ENCODE measurements at places on chromosomes 16 and 17.

DNA sequence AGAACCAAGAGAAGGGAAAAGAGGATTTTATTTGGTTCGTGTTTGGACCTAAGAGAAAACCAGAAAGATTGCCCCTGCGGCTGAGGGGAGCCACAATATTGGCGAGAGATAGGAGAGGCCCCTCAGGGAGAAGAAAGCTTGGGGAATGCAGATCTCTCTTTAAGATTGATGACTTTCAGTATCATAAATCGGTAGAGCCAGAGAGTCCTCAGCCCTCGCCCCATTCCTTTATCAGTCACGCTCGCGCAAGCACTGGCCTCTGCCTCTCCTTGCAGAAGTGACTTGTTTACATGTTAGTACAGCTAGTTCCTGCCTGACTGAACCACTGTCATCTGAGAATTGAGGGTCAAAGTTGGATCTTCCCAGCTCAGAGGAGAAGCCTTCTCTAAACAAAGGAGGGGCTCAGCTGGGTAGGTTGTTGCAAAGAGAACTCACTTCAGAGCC lies 21.5 kb upstream of the KRT19 start:
- DNase-seq = no peak

DNA sequence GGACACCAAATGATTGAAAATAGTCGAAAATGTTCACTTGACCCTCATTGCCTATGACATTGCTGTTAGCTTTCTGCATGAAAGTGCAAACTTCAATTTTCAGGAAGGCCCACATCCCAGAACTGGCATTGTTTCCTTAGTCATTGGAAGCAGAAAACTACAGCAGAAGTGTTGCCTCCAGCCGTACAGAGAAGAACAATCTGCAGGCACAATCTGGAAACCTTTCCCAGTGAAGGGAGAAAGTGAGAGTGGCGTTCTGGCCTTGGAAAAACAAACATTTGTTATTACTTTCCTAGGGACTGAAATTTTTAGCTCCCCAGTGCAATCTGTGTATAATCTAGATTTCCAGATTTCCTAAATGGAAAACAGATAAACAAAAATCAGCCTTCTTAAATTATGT lies 529.5 kb upstream of the RBFOX1 start:
- no peak for DNase-seq

DNA sequence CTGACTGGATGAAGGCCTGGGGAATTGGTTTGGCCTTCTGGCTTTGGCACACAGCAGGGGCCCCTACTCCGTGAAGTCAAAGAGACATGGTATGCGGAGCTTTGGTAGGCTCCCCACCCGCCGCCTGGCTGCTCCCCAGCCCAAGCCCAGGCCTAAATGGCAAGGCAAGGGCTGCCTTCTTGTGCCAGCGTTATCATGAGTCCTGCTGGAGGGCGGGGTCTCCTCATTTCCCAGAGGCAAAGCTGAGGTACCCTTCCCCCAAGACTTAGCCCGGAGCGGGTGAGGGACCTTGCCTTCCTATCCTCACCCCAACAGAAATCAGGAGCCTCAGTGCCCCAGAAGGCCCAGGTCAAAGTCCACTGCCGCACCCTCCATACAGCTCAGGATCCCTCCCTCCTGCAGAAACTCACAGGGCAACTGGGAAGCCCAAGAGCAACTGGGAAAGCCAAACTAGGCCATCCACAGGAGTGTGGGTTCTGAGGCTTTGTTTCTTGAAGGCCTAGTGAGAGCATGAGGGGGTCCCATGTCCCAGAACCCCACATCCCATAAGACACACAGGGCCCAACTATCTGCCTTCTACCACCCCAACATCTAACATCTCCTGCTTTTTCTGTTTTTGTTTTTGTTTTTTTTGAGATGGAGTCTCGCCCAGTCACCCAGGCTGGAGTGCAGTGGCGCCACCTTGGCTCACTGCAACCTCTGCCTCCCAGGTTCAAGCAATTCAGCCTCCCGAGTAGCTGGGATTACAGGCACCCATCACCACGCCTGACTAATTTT lies 9.3 kb downstream of the PGAP3 start:
- no peak for DNase-seq

- DNase-seq = no peak
These were observed 40.5 kb upstream of the CLEC18B start for GRCh38 chr16:74461826-74462225.

DNA sequence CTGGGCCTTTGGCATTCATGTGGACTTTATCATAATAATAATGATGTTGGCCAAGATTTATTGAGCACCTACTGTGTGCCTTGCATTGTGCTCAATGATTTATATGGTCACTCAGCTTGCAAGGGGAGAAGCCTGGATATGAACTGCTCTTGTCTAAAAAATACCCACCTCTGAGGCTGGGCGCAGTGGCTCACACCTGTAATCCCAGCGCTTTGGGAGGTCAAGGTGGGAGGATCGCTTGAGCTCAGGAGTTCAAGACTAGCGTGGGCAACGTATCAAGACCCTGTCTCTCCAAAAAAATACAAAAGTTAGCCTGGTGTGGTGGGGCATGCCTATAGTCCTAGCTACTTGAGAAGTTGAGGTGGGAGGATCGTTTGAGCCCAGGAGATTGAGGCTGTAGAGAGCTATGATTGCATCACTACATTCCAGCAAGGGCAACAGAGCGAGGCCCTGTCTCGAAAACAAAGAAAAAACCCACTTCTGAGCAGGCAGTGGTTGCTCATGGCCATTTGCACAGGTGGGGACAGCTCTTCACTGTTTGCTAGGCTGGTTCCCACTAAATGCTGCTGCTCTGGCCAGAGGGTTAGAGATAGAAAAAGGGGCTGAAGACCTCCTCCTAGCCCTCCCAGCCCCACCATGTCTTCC lies 4.3 kb upstream of the ADGRG1 start:
- DNase-seq = no peak

GRCh38 chr16:85986931-85987749 lies 88.2 kb downstream of the IRF8 start:
- peak; percentile 9 for DNase-seq

- no peak for DNase-seq
These were observed 21.9 kb upstream of the GPRC5C start for GRCh38 chr17:74410001-74410443.

DNA sequence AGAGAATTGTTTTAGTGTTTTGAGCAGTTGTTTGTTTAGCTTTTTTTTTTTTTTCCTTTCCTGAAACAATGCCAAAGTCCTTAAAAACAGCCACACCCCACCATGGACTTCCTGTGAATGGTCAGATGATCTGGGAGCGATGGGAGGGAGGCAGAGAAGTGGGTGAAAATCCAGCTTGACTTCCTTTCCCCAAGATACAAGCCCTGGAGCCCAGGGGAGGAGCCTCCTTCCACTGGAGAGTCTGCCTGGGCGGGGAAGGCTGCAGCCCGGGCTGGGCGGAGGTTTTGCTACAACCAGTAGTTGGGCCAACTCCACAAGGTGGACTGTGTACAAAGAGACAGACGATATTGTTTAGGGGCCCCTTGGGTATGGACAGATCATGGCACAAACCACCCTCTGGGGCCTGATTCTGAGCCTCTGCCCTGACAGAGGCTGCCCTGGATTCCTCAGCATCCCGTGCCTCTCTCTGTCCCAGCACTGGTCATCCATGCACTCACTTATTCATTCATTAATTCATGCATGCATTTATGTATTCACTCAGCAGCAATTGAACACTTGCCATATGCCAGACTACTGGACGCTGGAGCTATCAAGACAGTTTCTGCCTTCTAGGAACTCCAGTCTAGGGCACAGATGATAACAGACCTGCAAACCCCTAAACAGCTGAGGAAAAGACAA lies 29.8 kb downstream of the WSB1 start:
- peak; percentile 54 for DNase-seq

DNA sequence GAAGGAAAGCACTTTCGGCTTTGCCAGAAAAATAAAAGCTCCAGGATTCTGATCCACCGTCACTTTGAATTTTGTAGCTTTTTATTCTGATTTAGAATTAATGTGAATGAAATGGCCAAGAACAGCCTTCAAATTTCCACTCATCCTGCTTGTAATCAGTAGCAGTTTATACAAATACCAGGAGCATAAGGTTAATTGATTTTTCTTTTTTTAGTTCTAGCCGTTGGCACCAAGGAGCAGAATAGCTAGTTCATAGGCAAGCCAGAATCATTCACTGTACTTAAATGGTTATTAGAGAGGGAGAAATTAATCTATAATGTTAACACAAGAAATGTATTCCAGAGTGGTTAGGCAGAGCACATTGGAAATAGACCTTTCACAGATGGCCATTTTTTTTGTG lies 41.1 kb upstream of the CACNG5 start:
- DNase-seq = no peak

GRCh38 chr16:56848955-56849689 lies 15.9 kb upstream of the SLC12A3 start:
- DNase-seq = peak; percentile 86

DNA sequence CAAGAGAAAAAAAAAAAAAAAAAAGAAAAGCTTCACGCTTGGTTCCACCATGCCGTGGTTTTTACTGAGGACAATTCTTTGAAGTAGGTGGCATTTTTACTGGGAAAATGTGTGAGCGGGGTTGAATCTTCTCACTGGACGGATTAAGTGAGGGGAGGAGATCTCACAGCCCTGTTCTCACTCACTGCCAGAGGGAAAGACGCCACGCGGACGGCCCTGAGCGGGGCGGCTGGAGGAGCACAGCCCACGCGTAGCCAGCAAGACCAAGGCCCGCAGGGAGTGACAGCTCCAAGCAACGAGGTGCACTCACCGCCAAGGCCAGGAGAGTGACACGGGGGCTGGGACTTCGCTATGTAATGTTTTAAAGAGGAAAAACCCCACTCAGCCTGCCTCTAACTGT lies 43.1 kb downstream of the MRM3 start:
- no peak for DNase-seq

- peak; percentile 43 for DNase-seq
These were observed 95.7 kb downstream of the CACNG1 start for GRCh38 chr17:67139784-67140665.

- DNase-seq = no peak
These were observed 5.2 kb downstream of the HSD17B2 start for GRCh38 chr16:82040296-82040695.

- no peak for DNase-seq
These were observed 33.7 kb downstream of the PEMT start for GRCh38 chr17:17557796-17558195.

DNA sequence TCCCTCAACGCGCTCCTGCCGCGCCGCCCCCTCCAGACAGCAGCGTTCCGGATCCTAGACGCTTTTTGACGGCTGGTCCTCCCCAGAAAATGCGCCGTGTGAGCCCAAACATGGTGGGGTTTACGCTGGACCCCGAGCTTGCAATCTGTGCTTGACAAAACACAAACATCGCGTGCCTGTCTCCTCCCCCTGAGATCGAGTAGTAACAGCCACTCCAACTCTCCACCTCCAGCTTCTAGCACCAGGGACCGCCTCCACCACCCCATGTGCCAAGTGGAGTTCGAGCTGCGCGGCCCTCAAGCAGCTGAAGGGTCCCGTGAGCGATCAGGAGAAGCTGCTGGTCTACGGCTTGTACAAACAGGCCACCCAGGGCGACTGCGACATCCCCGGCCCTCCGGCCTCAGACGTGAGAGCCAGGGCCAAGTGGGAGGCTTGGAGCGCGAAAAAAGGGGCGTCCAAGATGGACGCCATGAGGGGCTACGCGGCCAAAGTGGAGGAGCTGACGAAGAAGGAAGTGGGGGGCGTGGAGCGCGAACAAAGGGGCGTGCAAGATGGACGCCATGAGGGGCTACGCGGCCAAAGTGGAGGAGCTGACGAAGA lies 656 bp upstream of the GEMIN4 start:
- peak; percentile 61 for DNase-seq

GRCh38 chr17:55228683-55229192 lies 36.0 kb upstream of the HLF start:
- DNase-seq = no peak

- peak; percentile 9 for DNase-seq
These were observed 46.1 kb upstream of the BPTF start for GRCh38 chr17:67779098-67779672.

- DNase-seq = no peak
These were observed 7.4 kb downstream of the ELOB start for GRCh38 chr16:2769675-2770056.

- DNase-seq = no peak
These were observed 466 bp upstream of the HSF4 start for GRCh38 chr16:67163999-67164558.

DNA sequence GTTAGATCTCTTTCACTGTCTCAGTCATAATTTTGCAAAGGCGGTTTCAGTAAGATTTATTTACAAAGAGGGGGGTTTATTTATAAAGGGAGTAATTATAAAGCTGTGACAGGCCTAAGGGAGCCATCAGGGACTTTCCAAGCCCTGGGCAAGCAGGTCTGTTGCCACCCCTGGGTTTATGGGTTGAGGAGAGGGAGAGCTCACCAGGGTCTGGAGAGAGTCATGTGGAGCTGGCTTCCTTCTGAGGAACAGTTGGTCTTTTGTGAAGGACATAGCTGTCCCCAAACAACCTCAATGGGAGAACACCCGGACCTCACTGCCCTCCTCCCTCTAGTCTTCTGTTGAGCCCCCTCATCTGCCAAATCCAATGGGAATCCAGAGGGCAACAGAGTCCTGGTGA lies 9.8 kb downstream of the ITGAM start:
- no peak for DNase-seq

DNA sequence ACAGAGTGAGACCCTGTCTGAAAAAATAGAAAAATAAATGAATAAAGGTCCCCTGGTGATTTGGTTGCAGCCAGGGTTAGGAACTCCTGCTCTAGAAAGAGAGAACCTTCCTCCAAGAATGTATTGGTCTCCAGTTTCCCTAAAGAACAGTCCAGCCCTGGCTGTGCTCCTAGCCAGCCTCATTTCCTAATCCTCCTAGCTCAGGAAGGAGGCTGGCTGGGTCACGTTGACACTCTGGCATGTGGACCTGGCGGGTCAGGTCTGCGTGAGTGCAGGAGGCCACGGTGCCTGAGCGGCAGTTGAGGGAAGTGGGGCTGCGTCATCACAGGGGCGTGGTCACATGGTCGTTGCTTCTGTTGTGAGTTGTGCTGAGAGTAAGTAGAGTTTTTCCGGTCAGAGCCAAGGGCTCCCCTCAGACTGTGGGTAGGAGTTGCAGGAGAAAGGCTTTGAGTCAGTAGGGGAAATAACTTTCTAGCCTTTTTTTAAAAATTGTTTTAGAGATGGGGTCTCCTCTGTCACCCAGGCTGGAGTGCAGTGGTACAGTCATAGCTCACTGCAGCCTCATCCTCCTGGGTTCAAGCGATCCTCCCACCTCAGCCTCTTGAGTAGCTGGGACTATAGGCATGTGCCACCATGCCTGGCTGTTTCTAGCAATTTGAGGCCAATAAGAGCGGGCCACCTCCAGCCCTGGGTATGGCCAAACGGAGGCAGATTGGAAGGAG lies 194.0 kb upstream of the CIBAR2 start:
- DNase-seq = peak; percentile 64

DNA sequence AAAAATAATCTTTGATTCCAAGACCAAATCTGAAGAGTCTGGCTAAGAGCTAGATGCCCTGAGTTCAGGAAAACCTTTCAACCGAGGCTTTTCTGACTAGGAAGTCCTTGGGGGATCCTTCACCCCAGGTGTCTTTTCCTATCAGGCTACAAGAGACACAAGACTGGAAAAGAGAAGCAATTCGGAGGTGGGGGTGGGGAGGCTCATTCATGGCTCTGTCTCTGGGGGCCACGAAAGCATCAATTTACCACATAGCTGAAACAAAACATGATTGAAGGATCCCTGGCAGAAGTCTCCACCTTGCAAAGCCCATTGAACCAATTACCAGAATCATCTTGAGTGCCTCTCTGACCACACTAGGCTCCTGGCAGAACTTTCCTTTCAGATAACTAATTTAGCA lies 239.8 kb upstream of the SALL1 start:
- no peak for DNase-seq

Data from fibroblast of skin of back (primary cell).